Endodermal cell (in vitro differentiated cells): ENCODE measurements at places on chromosomes 4 and X.

DNA sequence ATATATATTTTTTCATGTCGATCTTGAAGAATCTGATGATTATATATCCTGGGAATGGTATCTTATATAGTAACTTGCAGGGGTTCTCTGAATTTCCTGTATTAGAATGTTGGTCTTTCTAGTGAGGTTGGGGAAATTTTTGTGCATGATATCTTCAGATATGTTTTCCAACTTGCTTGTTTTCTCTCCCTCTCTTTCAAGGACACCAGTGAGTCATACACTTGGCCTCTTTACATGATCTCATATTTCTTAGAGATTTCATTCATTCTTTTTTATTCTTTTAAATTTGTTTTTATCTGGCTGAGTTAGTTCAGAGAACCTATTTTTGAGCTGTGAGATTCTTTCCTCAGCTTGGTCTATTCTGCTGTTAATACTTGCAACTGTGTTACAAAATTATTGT, 27.2 kb upstream of the C4orf17 start:
- no peak for DNase-seq

DNA sequence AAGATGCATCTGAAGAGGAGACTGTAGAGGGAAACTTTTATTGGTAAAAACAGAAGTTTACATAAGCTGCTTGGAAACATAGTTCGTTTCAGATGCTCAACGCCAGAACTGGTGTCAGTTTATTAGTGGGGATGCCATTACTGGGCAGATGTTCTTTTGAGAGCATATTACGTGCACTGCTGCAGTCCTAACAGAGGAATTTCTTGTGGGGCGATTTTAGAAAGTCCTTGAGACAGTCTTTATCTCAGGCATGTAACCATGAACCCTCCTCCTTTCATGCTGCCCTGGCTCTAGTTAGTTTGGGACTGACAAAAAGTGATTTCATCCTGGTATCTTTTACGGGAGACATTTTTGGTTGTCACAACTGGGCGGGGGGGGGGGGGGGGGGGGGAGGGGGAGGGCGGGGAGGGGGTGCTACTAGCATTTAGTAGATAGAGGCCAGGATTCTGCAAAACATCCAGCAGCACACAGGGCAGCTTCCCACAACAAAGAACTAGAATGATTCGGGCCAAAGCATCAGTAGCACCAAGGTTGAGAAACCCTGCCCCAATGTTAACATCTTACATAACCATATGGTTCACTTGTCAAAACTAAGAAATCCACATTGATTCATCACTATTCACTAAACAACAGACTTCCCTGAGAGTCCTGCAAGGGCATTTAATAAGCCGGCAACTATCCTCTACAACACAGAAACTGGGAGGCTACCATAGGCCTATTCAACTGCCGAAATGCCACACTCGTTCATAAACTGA, 118.6 kb upstream of the FTHL17 start:
- no peak for DNase-seq

DNA sequence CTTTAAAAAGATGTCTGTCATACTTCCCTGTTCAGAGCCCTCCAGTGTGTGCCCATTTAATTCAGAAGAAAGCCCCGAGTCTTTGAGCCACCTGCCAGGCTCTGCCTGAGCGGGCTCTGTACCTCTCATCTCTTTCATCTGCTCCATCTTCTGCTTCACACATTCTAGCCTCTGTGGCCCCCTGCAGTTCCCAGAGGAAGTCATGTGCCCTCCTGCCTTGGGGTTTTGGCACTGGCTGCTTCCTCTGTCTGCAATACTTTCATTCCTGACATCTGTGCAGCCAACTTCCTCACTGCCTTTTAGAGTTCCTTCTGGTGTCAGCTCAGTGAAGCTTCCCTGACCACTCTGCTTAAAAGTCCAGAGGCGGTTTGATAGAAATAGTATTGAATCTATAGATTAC, 6.2 kb upstream of the STK32B start:
- DNase-seq: no peak

DNA sequence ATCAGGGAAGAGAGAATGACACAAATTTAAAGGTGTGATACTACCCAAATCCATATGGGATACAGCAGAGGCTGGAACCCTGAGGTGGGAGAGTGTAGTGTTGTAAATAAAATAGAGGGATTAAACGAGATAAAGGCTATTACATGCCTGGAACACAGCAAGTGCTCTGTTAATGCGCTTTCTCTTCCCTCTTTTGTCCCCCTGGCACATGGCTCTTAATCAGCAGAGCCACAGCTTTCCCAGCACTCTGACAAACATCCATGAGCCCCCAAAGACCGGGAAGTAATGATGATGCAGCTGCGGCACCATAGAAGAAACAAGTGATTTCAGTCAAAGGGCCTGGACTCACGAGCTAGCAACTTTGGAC, 85.9 kb downstream of the RASL11B start:
- no peak for DNase-seq

DNA sequence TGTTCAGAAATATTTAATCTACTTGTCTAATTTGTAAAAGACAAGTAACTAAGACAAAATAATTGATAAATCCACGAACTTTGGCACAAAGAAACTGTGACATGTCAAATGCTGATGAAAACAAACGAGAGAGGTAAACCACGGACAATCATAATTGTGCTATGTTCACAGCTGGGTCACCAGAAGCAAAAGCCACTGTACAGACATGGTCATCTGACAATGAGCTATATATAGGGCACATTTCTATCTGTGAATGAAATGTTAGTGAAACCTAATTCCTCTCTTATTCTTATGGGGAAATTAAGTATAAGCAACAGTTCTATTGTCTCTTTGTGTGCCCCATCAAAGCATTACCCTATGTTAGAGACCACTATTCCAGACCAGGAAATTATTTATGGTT, 444.0 kb upstream of the TRAM1L1 start:
- no peak for DNase-seq

- no peak for DNase-seq
These were observed 112.4 kb upstream of the RBPJ start for GRCh38 chr4:26208237-26208994.

DNA sequence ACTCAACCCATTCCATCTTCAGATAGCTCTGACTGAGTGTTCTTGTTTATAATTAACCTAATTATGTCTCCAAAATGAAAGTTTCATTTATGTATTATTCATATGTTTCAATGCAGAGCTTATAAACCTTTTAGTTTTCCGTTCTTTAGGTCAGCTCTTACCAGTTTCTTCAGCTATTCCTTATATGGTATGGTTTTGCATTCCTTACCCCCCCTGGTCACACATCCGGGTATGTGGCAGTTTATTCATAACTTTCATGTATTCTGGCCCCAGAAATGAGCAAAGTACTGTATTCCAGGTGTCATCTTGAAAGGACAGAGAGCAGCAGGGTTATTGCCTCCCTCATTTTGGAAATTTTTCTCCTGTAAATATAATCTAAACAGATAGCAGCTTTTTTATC, 16.8 kb upstream of the IGSF1 start:
- DNase-seq: no peak

- no peak for DNase-seq
These were observed 202.2 kb upstream of the ETNPPL start for GRCh38 chr4:108965016-108965415.

DNA sequence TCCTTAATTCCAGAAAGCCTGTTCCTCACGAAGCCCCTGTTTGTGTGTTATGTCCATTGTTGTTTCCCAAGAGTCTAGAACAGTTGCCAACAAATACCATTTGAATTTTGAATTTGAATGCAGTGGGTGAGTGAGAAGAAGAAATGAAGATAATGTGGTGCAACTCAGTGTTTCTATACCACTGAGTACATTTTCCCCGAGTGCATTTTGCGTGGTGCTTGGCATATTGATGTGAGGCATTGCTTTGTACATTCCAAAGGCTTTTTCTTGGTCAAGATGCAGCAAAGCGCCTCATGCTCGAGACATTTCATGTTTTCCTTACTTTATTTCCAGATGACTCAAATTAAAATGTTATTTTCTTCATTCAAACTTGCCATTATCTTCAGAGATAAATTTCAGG, 253.1 kb upstream of the RPS6KA3 start:
- no peak for DNase-seq

DNA sequence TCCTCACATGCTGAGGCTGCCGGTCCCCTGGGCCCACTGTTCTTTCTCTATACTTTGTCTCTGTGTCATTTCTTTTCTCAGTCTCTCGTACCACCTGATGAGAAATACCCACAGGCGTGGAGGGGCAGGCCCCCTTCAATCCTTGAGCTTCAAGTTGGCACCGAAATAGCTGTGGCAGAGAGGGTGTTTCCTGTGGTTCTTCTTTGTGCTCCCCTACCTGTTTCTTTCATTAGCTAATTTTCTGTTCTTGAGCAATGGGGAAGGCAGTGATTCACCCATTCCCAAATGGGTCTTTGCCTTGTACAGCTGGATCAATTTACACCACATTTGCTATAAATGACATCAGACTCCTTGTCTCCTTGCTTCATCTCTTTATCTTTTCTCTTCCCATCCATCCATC, 2.1 kb upstream of the CYSLTR1 start:
- no peak for DNase-seq
